ENCODE measurements at places on chromosomes 4 and X.

- DNase-seq, result no peak
Observed at GRCh38 chr4:123913598-123913997, 517.0 kb downstream of the SPRY1 start.

DNA sequence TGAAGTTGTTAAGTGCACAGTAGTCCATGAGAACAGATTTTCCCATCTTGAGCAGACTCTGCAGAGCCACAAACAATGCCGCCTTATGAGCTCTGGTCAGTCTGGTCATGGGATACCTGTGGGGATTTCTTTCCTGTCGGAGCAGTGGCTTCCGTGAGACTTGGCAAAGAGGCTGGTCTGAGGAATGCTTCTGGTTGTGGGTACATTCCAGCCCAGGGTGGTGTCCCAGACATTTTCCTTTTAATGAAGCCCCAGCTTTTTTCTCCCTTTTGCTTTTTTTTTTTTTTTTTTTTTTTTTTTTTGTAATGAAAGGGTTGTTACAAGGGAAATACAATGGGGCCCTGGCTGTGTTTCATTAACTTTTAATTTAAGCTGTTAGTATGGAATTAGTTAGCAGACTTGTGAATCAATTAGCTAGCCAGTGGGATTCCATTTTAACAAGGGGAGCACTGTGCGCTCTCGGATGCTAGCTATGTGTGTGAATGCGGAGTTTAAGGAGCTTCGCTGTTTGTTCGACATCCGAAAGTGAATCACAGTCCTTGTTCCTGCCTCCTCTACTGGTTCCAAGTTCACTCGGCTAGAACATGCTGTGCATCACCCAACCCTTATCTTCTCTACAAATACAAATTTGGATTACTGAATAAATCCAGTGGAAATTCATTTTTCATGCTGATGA lies 225.1 kb downstream of the CBR4 start:
- no peak for DNase-seq

GRCh38 chr4:37767546-37767945 lies 58.9 kb upstream of the PGM2 start:
- DNase-seq, result peak; percentile 94

DNA sequence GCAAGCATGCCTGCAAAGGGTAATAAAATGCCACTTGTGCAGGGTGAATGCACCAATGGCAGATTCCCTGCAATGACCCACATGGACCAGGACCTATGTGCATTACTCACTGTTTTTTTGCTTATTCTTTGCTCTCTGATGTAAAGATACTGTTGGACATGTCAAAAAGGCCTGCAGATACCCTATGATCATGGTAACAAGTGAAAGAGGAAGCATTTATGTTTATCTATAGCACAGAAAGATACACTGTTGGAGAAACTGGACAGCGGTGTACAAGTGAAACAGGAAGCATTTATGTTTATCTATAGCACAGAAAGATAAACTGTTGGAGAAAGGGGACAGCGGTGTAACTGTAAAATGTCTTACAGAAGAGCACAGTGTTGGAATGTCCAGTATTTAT lies 127.5 kb downstream of the PAPSS1 start:
- no peak for DNase-seq

GRCh38 chr4:146121757-146122156 lies 53.8 kb upstream of the LSM6 start:
- DNase-seq, result no peak

Measured in NCI-H187 (cell line).